Camera-type eye (tissue), 1 donor: ENCODE measurements at places on chromosomes 1 and 21. TPM values are rescaled to one million over a fixed set of nuclear protein-coding genes. Genes with fewer than 3 reads are reported as not detected.

Gene ATP1A2
- 50.0 TPM for total RNA-seq

Gene OLFM3
- total RNA-seq, result 19.4 TPM

Gene CHRM3
- 22.9 TPM for total RNA-seq

Gene CLDN14
- not detected for total RNA-seq

Gene ZNF593OS
- total RNA-seq, result 41.3 TPM

Gene ESRRG
- 101 TPM for total RNA-seq

Gene GCSAML
- 0.82 TPM for total RNA-seq

Gene DDAH1
- 47.2 TPM for total RNA-seq

Gene COL6A2
- 631 TPM for total RNA-seq

Gene GIPC2
- total RNA-seq, result 2.1 TPM

Gene PCBP3
- 72.0 TPM for total RNA-seq

Gene THEM5
- not detected for total RNA-seq
